Left ventricle myocardium inferior (tissue), 1 donor: ENCODE measurements at places on chromosomes 2 and 18.

DNA sequence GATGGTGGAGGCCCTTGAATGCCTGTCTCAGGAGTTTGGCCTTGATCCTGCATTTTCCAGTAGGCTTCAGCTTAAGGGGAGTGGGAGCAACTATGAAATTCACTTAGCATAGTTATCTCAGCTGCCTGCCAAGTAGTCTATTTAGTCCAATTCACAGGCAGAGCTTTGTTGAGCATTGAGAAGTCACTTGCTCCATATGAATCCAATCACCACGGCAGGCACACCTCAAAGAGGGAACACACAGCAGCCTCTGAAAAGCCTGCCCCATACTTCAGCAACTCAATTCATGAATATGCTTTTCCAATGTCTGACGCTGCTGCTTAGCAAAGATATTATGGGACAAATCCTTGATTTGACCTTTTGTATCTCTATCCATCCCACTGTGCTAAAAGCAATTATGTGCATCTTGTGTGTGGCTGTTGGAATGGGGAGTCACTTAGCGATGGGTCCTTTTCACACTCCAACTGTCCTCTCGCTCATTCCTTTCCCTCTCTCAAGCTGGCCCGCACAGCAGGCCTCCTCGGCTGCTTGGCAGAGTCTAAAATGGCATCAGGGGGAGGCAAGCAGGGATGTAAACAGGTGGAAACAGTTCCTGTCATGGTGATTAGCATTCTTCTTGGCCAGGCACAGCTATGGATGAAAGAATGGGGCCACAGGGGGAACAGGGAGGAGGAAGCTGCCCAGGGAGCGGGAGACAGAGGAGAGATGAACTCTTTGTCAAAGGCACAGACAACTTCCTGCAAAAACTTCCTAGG is 56.0 kb upstream of the LRPPRC start:
- H3K4me3 ChIP-seq: no peak overlapping the region
- no peak for DNase-seq
- peaks cover 8% of the 10 kb centered on the region for H3K27me3 ChIP-seq

- H3K4me3 ChIP-seq: no peak overlapping the region
- DNase-seq: no peak
- H3K36me3 ChIP-seq: no peaks in the 10 kb centered on the region
- no peaks in the 10 kb centered on the region for H3K27me3 ChIP-seq
Observed at GRCh38 chr2:59752512-59752911, 800.9 kb downstream of the BCL11A start.

- H3K27ac ChIP-seq: no peak overlapping the region
- H3K36me3 ChIP-seq: no peaks in the 10 kb centered on the region
- H3K4me1 ChIP-seq: no peaks in the 10 kb centered on the region
- H3K27me3 ChIP-seq: no peaks in the 10 kb centered on the region
Observed at GRCh38 chr18:26568926-26569665, 20.7 kb upstream of the KCTD1 start.

DNA sequence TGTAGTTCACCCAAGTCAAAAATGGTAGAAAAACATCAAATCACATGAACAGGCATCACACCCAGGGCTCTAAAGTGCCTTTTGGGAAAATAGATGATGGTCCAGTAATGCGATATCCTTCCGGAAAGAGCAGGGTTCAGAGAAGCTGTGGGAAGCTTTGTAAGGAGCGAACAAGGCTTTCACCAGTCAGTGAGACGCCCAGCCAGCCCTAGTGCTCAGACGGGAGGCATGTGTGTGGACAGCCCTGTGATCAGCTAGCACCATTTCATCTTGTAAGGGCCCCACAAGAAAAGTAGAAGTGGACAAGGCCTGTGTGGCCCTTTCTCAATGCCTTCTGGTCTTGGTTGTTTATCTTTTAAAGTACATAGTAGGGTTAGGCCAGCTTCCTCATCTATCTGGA is 76.1 kb downstream of the SMIM21 start:
- H3K27ac ChIP-seq: no peak overlapping the region
- no peaks in the 10 kb centered on the region for H3K4me1 ChIP-seq
- DNase-seq: no peak
- H3K4me3 ChIP-seq: no peak overlapping the region
- H3K36me3 ChIP-seq: no peaks in the 10 kb centered on the region

DNA sequence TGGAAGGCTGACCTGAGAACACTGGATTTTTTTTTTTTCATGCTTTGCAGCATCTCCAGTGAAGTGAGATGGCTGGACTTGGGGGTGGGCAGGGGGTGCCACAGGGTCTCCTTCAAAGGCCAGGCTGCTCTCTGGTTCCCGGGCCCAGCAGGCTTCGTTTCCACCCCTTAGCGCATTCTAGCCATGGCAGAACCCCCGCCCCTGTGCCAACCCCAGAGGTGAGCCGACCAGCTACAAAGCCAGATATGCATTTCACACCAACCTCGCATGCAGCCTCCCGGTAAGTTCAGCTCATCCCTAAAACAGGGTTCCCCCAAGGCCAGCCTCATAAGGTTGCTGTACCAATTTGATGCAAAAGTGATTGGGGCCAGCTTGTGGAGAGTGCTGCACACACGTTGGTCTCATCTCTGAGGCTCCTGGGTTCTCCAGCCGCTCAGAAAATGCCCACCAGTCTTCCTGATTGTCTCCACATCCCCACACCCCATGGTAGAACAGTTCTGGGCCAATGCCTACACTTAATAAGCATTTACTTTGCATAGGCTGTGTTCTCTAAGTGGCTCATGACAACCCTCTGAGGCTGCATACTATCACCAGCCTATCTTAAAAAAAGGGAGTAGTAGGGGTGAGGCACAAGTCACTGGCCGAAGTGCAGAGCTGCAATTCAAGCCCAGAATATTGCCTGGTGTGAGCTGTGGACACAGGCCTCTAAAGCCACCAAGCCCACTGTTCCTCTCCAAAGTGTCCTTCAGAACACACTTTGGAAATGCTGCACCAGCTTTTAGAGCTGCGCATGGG is 23.3 kb downstream of the SMAD7 start:
- H3K27me3 ChIP-seq: no peaks in the 10 kb centered on the region
- no peak for DNase-seq
- peak overlapping the region; percentile 89 for H3K27ac ChIP-seq
- peaks cover 98% of the 10 kb centered on the region for H3K4me1 ChIP-seq
- H3K4me3 ChIP-seq: no peak overlapping the region
- H3K36me3 ChIP-seq: no peaks in the 10 kb centered on the region

DNA sequence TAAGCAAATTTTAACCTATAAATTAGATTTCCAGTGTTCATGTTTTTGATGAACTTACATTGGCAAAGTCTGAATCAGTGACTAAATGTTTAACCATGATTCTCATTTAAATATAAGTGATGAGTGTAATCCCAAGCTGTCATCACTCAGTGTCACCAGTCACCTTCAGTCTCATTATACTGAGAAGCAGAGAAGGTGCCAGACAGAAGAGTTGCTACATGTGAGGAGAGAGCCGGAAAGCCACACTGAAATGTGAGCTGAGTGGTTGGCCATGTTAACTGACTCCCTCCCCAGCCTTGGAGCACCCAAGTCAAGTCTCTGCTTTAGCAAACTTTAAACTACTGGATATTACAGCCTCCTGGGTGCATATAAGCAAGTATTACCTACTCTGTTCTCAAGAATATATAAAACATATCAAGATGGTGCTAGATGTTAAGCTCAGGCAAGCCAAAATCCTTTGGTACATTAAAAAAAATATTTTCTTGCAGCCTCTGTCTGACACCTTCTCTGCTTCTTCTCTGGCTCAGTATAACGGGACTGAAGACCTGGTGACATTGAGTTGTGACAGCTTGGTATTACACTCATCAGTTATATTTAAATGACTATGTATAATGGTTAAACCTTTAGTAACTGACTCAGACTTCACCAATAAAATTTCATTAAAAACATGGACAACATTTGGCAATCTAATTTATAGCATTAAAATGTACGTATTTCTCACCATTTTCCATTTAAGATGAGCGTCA is 75.8 kb upstream of the MAP3K20 start:
- no peak overlapping the region for H3K27ac ChIP-seq
- peaks cover 29% of the 10 kb centered on the region for H3K4me1 ChIP-seq
- no peak for DNase-seq

- H3K4me1 ChIP-seq: no peaks in the 10 kb centered on the region
- H3K27ac ChIP-seq: no peak overlapping the region
- H3K27me3 ChIP-seq: peaks cover 15% of the 10 kb centered on the region
- no peak overlapping the region for H3K4me3 ChIP-seq
- no peak for DNase-seq
- no peaks in the 10 kb centered on the region for H3K36me3 ChIP-seq
Observed at GRCh38 chr18:57941841-57942489, 102.1 kb upstream of the NEDD4L start.

DNA sequence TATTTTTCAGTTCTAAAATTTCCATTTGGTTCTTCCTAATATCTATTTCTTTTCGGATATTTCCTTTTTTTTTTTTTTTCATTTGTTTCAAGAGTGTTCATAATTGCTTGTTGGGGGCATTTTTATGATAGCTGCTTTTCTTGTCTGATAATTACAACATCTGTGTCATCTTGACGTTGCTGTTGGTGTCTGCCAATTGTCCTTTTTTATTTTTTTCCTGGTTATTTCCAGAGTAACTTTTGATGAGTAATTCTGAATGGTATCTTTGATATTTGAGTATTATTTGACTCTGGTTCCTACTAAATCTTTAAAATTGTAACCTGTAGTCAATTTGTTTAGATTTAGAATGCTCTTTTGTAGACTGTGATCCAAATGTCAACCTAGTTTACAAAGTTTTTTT is 51.3 kb upstream of the CHRNA1 start:
- no peak overlapping the region for H3K4me3 ChIP-seq
- H3K27ac ChIP-seq: no peak overlapping the region
- H3K27me3 ChIP-seq: no peaks in the 10 kb centered on the region

GRCh38 chr18:76495435-76496193 is 572 bp upstream of the ZNF516 start:
- H3K4me1 ChIP-seq: peaks cover 44% of the 10 kb centered on the region
- H3K27me3 ChIP-seq: no peaks in the 10 kb centered on the region
- H3K4me3 ChIP-seq: peak overlapping the region; percentile 87
- no peak for DNase-seq
- H3K36me3 ChIP-seq: no peaks in the 10 kb centered on the region

DNA sequence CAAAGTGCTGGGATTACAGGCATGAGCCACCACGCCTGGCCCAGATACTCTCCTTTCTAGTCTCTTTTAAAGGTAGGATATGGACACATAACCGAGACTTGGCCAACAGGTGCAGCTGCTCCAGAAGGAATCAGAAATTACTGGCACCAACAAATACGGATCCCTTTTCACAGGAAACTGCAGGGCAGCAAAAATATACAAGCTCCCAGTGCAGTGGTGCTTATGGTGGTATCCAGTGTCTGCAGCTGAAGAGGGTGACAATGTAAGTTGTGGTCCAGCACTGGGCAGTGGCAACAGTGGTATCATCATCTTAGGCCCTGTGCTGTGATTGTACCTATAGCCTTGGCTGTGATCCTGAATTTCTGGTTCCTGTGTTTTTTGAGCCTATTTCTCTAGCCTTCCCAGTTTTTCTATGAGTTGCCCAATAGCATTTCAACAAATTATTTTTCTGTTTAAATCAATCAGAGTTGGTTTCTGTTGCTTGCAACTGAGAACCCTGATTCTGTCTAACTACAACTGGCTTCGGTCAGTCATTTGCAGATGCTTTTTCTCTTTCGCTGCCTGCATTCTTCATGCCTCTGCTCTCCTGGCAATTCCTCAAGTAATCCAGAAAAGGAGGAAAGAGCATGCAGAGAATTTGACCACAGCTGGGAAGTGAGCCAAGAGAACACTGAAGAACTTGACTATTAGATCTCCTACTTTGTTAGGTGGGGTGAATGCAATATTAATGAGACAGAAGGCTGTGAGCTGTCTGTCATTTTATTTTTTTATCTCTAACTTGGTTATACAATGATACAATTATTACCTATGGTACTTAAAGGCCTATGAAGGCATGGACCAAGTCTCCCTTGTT is 30.8 kb upstream of the EML4 start:
- H3K27ac ChIP-seq: peak overlapping the region; percentile 21
- H3K4me3 ChIP-seq: no peak overlapping the region
- no peak for DNase-seq

- H3K36me3 ChIP-seq: no peaks in the 10 kb centered on the region
- no peak overlapping the region for H3K4me3 ChIP-seq
- DNase-seq: no peak
- peaks cover 5% of the 10 kb centered on the region for H3K4me1 ChIP-seq
- H3K27ac ChIP-seq: no peak overlapping the region
- no peaks in the 10 kb centered on the region for H3K27me3 ChIP-seq
Observed at GRCh38 chr18:31977270-31977872, 34.4 kb upstream of the TRAPPC8 start.

- no peak for DNase-seq
- peaks cover 51% of the 10 kb centered on the region for H3K27me3 ChIP-seq
- H3K36me3 ChIP-seq: no peaks in the 10 kb centered on the region
- no peak overlapping the region for H3K27ac ChIP-seq
- no peaks in the 10 kb centered on the region for H3K4me1 ChIP-seq
Observed at GRCh38 chr2:126994340-126994777, 95.7 kb downstream of the TEX51 start.

DNA sequence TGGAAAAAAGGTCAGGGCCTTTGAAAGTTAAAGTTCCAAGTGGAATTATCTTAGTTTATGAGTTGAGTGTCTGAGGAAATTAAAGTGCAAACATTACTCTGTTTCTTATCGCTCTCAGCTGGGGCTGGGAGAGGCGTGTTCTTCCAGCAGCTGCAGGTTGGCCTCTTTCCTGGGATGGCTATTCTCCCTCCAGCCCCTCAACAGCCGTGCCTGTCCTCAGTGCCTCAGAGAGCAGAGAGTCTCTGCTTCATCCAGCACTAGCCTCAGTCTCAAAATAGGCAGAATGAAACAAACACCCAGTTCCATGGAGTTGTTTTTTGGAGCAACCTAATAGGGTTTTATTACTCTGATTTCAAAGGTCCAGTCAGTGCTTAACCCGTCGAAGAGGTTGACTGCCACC is 298.1 kb downstream of the GALR1 start:
- DNase-seq: peak; percentile 64
- peak overlapping the region; percentile 61 for H3K27ac ChIP-seq
- no peaks in the 10 kb centered on the region for H3K36me3 ChIP-seq
- peaks cover 3% of the 10 kb centered on the region for H3K4me1 ChIP-seq
- no peak overlapping the region for H3K4me3 ChIP-seq

DNA sequence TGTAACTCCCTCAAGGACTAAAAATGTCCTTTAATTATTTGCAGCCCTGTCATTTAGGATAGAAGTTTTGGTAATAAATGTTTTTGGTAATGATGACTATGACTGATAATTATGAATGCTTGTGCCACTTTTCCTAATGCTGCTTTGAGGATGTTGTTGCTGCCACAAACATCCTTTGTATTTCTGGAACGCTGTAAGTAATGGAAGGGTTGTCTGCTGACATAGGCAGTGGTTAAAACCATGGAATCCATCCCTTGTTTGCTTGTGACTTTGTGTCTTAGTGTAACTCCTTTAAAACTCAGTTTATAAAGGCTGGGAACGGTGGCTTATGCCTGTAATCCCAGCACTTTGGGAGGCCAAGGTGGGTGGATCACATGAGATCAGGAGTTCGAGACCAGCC is 19.8 kb upstream of the LPIN2 start:
- H3K27ac ChIP-seq: no peak overlapping the region
- H3K36me3 ChIP-seq: no peaks in the 10 kb centered on the region
- H3K4me3 ChIP-seq: no peak overlapping the region

GRCh38 chr2:189698020-189698887 is 23.8 kb downstream of the ANKAR start:
- no peak overlapping the region for H3K27ac ChIP-seq
- no peaks in the 10 kb centered on the region for H3K27me3 ChIP-seq
- H3K4me3 ChIP-seq: no peak overlapping the region
- no peak for DNase-seq
